Stimulated activated CD8-positive, alpha-beta memory T cell treated with anti-CD3 and anti-CD28 coated beads, Interleukin-4, amount 100 ng/mL, for 4 hours (primary cell): ENCODE measurements at places on chromosomes 11 and 22.

DNA sequence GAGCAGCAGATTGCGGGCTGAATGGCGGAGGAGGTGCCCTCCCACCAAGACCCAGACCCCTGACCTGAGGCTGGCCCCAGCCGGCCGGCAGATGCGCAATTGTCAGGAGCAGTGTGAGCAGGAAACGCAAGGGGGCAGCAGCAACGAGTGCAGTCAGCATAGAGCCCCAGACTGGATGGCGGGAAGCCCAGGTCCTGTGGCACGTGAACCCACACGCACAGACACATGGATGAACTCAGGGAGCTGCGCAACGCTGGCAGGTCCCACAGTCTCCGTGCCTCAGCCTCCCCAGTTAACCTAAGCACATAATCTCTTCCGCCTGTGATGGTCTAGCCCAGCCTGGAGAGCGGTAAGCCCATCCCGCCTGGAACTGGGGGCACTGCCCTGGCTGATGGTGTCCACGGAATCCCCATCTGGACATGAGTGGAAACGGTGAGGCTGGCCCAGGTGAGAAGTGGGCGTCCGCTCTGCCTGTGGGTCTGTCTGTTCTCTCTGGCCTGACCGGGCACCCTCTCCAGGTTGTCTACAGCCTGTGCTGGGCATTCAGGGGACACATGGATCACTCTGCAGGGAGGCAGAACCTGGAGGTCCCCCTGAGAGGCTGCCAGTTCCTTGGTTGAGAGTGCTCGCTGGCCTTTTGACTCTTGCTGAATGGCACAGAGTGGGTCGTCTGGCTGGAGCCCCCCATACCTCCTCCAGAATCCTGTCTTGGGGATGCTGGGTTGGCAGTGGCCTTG lies 626 bp upstream of the TBX10 start:
- DNase-seq = no peak

GRCh38 chr11:8213376-8213775 lies 44.6 kb upstream of the RIC3 start:
- no peak for DNase-seq

- no peak for DNase-seq
Observed at GRCh38 chr11:72240461-72241290, 3.3 kb downstream of the PHOX2A start.

DNA sequence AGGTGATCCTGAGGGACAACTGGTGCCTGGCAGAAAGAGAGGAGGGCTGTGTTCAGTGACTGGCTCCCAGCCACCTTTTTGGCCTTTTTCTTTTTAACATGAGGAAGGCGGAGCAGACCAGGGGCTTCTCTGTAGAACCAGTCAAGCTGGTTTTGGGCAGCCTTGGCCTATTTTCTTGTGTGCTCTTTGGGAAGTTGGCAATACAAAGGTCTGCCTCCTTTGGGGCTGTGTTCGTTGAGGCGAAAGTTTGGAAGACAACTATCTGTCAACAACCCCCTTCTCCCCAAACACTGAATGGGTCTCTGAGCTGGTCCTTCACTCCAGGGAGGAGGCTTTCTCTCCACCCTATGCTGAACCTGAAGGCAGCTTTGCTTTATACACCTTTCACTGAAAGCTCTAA lies 8.5 kb downstream of the MARK2 start:
- DNase-seq = no peak

DNA sequence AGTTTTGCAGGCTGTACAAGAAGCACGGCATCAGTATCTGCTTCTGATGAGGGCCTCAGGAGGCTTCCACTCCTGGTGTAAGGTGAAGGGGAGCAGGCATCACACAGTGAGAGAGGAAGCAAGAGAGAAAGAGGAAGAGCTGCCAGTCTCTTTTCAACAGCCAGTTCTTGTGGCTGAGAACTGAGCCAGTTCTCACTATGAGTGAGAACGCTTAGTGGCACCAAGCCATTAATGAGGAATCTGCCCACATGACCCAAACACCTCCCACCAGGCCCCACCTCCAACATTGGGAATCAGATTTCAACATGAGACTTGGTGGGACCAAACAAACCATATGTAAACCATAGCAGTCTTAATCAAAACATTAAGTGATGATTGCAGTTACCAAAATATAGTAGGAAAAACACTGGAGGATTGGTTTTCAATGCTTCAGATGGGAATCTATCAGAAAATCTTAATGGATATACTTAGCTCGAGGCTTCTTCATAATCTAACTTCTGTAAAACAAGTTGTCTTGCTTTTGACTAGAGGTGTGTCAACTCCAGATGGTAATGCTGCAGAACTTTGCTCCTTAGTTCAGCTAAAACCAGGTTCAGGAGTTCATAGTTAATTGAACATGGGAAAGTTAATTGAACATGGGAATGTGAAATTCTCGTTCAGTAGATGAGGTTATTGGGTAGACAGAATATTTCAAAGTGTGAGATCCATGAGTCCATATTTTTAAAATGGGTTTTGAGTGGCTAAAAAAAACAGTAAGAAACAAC lies 12.2 kb downstream of the FAR1 start:
- DNase-seq = no peak

DNA sequence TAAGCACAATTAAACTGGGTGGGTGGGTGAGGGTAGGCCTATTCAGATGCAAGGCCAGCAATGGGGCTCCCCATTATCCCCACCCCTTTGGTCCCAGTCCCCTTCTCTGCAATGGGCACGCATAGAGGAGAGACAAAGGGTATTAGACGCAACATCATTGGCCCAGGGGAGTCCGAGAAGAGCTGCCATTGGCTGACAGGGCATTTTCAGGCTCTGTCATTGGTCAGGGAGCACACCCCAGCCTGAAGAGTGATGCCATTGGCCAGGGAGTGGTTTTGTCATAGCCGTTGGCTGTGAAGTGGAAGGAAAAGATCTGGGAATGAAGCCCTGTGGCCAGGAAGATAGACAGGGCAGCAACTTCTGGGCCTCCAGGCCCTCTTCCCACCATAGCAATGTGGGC lies 2.8 kb upstream of the TRIM3 start:
- no peak for DNase-seq

- no peak for DNase-seq
Observed at GRCh38 chr11:70737816-70738630, 339.7 kb downstream of the CTTN start.

- DNase-seq = no peak
Observed at GRCh38 chr11:128895526-128895925, 4.4 kb downstream of the KCNJ5 start.

DNA sequence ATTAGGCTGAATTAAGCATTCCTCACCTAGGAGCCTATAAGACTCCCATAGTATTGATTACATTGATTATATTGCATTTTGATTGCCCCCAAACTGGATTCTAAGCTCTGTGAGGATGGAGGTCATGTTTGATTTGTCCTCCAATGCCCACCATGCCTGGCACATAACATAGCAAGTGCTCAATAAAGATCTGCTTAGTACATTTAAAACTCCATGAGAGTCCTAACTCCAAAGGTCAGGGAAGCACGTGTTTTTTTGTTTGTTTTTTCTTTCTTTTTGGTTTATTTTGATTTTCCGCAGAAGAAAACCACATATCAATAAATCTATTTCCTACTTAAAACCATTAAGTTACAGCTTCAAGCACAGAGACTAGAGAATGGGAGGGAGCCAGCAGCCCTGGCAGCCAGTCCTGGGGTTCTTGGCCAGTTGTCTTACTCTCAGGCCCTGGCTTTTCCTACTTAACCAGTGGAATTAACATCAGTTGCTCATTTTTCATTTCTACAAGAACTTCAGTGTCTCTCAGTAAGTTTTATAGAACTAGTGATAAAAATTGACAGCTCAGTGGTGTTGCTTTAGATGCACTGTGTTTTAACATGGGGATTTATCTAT lies 429.9 kb upstream of the CCDC90B start:
- DNase-seq = no peak

DNA sequence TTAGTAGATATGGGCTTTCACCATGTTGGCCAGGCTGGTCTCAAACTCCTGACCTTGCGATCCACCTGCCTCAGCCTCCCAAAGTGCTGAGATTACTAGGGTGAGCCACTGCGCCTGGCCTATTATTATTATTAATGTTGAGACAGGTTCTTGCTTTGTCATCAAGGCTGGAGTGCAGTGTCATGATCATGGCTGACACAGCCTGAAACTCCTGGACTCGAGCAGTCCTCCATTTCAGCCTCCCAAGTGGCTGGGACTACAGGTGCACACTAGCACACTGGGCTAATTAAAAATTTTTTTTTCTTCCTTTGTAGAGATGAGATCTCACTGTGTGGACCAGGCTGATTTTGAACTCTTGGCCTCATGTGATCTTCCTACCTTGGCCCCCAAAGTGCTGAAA lies 102.0 kb downstream of the STIM1 start:
- DNase-seq = no peak

GRCh38 chr11:2859699-2860037 lies 25.9 kb downstream of the CDKN1C start:
- DNase-seq = no peak

DNA sequence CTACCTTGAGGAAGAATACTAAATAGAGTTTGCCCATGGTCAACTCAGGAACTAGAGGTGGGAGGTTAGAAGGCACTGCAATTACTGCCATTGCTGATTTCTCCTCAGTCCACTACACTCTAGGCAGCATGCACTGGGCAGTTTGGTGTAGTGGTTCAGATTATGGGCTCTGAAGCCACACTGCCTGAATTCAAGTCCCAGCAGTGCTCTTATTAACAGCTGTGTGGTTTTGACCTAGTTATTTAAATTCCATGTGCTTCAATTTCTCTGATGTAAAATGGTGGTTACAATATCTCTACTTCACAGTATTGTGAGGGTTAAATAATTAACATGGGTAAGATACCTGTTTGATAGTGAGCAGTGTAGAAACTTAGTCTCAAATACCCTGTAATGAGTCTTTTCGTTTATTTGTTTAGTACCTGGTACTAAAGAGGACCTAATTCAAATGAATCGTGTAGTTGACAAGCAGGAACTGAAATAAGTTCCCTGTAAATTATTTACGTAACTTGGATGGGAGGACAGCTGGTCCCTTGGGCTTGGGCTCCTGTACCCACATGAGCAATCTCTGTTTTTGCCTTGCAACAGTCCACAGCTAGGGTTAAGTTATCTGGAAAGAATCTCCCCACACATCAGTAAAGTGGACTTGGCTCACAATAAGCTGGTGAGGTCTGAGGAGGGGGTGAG lies 17.8 kb downstream of the PRR5L start:
- DNase-seq = no peak

DNA sequence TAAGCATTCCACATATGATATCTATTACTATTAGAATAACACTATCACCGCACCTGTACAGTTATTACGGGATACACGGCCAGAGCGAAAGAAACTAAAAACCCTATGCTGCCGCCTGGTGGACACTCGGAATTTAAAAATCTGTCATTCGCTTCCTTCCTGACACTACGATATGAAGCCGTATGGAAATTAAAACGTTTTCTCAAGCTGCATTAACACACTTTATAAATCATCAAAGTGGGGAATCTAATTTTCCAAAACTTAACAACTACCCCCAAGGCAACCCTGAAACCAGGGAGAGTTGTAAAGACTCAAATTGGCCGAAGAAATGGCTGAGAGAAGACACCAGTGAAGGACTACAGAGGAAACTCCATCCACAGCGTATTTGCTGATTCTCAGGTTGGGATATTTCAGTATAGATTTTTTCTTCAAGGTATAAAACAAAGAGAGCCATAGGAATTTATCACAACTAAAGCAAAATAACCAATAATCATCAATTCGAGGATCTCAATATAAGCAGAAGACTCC lies 1.4 kb downstream of the CCDC73 start:
- DNase-seq = peak; percentile 35

DNA sequence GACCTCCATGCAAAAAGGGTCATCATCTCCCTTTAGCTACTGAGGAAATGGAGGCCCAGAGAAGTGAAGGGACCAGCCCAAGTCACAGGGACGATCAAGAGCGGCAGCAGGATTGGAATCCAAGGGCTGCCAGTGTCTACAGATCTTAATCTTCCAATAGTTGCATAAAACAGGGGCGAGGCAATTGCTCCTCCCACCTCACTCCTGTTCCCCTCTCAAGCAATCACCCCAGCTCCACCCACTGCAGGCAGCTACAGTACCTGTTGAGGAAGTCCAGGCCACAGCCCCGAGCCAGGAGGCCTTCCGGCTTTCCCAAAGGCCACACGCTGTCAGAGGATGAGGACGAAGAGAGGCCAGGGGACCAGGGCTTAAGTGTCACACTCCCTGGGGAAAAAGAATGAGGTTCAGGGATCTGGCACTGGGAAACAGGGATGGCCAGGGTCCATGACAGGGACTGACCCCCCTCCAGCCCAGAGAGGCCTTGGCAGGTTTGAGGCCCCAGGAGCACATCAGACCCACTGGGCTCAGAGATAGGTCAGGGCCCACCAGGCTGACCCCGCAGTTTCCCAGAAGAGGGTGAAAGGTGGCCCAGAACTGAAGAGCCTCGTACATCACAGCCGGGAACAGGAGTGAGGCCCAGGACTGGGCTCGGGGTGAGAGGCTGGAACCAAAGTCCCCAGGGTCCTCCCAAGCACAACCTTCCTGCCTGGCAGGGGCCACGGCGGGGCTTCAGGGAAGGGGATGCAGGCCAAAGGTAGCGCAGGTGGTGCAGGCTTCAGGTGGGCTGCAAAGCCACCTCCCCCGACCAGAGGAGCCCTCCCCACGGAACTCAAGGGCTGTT lies 16.4 kb upstream of the MFNG start:
- DNase-seq = no peak

GRCh38 chr11:88275636-88276035 lies 61.9 kb downstream of the CTSC start:
- no peak for DNase-seq

DNA sequence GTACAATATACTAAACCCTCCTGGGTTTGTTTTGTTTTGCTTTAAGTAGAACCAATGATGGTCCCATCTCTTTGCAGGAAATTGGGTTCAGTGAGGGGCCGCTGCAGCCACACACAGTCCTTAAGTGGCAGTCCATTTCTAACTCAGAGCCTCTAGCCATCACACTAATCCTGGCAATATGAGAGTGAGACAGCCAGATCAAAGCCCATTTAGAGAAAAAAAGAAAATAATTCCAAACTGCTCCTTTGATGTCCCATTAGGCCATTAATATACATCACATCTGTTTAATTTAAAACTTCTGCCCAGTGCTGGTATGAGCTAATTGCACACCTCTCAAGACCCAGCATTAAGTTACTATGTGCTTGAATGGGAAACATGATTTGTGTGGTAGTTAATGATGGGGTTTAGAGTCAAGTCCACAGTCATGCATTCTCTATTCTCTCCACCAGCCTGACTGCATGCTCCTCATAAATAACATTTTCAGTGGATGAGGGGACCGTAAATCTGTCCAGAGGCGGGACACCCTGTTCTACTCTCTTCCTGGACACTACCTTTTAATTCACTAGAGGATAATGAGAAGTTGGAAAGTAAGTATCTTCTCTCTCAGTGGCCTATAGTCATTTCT lies 53.8 kb upstream of the BIRC3 start:
- no peak for DNase-seq

DNA sequence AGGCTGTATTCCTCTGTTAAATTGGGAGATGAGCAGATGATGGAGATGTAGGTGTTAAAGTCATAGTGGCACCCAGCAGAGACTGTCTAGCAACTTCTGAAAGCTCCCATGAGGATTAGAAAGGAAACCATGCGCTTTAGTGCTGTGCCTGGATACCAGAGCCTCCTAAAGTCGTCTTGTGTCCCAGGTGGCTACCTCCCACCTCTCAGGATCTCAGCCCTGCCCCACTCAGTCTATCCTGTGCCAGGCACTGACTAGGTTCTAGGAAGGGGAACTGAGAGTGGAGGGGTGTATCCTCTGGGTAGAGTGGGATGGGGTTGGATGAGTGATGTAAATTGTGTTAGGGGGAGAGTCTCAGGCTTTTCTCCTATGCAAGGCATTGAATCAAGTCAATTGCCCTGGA lies 60.2 kb downstream of the KIAA1671 start:
- DNase-seq = no peak

- DNase-seq = no peak
Observed at GRCh38 chr11:62607714-62608113, 4.9 kb downstream of the EML3 start.
